Stimulated activated CD8-positive, alpha-beta memory T cell treated with anti-CD3 and anti-CD28 coated beads, Interleukin-4, amount 100 ng/mL, for 1 hour (primary cell): ENCODE measurements at places on chromosomes 7 and 10.

DNA sequence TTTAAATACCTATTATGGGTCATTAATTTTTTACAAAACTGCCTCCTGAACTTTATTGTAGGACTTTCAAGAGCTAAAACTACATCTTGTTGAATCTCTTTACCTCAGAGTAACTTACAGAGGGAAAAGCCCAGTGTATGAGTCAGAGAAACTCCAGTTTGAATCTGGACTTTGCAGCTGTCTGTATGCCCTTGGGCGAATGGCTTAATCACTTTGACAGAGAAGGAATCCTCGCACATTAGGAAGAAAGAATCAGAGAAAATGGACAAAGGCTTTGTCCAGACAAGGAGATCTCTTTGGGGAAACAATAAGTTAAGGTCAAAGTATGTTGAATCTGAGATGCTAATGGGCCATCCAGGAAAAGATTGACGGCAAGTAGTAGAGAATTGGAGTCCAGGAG is 484.2 kb upstream of the CELF2 start:
- DNase-seq = no peak

- DNase-seq = no peak
Measured at GRCh38 chr7:1854866-1855724, 185.0 kb downstream of the ELFN1 start.

DNA sequence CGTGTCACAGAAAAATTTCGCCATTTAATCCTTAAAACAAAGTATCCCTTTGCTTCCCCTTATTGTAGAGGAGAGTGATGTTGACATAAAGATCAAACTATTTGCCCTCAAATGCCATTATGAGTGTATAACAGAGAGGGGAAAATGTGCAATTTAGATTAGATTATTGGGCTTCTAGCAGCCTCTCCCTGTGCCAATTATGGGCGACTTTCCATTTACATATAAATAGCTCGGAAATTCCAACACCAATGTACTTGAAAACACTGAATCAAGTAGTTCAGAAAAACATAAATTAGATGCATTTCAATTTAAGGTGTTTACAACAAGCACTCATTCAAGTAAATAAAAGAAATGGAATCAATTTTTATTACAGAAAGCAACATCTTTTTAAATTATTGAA is 64.6 kb upstream of the LRRN3 start:
- no peak for DNase-seq

DNA sequence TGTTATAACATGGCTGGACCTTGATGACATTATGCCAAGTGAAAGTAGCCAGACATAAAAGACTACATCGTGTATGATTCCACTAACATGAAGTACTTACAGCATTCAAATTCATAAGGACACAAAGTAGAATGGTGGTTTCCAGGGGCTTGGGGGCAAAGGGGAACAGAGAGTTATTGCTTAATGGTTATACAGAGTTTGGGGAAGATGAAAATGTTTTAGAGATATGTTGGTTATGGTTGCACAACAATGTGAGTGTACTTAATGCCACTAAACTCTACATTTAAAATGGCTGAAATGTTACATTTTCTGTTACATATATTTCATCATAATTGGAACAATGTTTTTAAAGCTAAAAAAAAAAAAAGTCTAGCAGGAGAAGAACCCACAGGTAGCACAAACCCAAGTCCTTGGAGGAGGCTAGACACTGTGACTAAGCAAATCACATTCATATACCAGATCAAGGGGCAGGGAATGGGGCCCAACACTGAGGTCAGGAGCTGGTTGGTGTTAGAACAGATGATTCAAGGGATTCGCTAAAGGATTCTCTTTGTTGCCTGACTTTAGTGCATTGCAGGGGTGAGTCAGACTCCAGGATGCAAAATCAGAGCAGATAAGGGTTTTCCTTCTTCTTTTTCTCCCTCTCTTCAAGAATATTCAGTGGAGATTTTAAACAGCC is 25.1 kb upstream of the AOAH start:
- no peak for DNase-seq

DNA sequence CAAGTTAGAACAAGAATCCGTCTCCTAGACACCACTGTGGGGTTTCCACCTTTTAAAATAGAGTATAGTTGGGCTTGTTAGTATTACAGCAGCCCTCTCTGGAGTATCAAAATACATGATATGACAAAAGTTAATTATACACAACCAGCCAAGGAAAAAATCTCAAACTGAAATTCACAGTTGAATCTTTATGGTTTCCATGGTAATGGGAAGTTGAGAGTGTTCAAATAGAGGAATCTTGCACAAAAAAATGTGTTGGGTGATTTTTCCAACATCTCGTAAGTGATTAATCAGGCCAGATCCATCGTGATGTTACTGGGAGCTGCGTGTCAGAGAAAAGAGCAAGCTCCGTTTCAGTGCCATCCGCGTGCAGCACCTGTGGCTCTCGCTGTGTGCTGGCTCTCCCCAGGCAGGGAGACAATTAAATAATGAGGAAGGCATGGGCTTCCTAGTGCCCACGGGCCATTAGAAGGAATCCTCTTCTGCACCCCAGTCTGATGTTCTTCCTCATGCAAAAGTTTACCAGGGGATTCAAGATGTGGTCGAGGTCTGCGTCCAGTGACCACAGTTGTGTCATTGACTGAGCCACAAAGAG is 41.1 kb upstream of the ADARB2 start:
- DNase-seq = no peak
